ENCODE measurements at places on chromosomes 4 and X.

DNA sequence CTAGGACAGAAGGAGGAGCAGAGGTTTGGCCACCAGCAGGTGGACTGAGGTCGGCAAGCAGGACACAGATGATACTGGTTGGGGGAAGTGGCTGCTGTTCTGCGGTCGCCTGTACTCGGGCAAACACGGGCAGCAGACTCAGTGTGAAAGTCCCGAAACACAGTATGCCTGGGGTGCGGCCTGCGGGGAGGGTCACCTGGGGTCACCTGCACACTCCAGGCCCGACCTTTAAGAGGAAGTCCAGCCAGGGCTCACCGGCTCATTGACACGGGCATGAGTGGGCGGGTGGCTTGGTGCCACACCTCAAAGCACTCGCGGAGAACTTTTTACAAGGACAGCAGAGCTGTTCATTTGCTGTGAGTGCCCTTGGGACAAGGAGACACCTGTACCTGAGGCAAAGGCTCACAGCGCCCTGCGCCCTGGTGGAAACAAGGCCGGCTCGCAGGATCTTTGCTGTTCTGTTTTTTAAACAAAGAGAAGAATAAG, 71.5 kb upstream of the MXD4 start:
- DNase-seq: no peak

GRCh38 chr4:68724426-68724825, 54.0 kb upstream of the UGT2B15 start:
- DNase-seq: no peak

DNA sequence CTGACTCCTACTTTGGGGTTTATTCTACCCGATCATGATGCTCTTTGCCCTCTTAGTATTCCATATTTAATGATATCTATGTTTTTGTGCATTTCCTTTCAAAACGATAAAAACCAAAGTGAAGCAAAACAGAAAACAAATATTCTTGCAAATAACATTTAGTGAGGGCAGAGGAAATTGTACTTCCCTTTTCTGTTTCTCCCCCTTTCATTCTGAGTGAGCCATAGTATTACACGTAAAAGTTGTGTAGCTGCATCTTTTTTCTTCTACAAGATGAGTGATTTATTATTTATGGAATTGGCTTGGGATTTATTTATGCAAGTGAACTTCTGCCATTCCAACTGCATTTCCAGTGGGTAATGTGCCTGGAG, 109.9 kb downstream of the AFF2 start:
- no peak for DNase-seq

DNA sequence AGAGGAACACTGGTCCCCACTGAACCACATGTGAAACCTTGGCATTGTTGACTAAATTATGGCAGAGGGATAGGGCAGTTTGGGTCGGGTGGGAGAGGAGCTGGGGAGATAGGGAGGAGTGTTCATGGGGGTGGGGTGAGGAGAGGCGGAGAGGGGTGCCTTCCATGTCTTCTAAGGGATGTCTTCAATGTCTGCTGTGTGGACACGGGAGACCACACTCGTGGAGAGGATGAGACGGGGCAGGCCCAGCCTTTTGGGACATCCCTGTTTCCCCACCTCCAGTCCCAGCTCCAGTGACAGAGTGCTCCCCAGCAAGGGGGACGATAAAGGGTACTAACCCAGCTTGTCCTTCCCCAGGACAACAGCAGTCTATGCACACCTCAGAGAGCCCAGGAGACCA, 146.4 kb upstream of the MAMLD1 start:
- DNase-seq: no peak

DNA sequence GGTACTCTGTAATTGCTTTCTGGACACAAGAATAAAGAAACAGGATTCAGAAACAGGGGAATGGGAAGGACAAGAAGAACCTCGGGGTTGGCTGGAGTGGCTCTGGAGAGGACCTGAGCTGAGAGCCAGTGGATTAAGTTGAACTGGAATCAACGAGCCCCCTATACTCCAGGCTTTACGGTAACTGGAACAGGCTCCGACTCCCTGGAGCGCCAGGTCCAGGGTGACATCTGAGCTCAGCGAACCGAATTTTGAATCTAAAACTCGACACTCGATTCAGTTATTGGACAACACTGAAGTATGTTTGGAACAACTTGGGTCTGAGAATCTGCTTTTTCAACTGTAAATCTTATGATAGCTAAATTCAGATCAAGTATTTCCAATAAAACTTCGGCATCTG, 23.9 kb downstream of the HMX1 start:
- DNase-seq: no peak

DNA sequence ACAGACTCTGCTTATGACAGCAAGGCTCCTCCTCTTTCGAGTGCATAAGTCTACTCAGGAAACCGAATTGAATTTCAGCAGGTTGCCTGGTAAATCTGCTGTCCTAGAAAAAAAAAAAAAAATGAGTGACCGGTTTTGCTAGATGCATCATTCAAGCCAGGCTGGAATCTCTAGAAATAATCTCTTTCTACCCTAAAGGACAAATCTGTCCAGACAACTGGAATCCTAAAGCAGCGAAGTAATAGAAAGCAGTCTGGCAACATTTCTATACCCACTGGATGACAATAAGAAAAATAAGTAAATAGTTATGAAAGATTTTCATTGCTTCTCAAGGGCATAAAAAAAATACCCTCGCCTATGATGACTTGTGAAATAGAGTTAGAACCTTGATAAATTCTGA, 703.5 kb downstream of the RPA4 start:
- no peak for DNase-seq

- peak; percentile 14 for DNase-seq
Observed at GRCh38 chr4:120056246-120056645, 10.4 kb downstream of the MAD2L1 start.
